Activated T-cell treated with anti-CD3 and anti-CD28 coated beads for 4 hours (primary cell): ENCODE measurements at places on chromosomes 2 and 18.

DNA sequence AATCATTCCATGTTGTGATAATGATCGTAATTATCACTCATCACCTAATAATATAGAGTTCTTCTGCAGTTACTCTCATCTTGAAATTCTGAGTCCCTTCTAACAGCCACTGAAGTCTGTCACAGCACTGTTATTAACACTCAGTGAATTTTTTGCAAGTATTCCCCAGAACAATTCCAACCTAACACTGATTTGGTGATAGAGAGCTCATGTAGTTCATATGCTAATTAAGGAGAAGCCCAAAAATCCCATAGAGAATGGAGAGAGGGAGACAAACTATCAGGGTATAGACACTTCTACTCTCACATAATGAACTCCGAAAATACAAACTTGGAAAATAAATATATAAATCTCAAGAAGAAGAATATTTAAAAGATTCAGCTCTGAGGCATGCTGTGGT lies 1253.4 kb upstream of the NXPH2 start:
- DNase-seq, result no peak

DNA sequence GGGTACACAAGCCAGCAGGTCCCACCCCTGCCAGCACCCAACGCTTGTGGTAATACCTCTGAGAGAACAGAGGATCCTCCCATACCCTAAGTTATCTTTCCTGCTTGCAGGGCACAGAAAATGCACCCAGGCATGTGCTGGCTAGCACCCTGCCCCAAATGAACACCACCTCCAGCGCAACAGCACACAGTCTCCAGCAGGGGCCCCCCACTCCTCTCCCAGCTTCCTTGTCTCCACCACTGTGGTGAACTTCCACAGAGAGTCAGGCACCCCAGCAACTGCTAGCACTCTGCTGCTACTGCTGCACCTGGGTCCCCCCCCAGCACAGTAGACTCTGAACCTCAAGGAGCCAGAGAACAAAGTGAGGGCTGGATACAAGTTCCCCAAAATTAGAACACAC lies 216.8 kb upstream of the CNTNAP5 start:
- no peak for DNase-seq

DNA sequence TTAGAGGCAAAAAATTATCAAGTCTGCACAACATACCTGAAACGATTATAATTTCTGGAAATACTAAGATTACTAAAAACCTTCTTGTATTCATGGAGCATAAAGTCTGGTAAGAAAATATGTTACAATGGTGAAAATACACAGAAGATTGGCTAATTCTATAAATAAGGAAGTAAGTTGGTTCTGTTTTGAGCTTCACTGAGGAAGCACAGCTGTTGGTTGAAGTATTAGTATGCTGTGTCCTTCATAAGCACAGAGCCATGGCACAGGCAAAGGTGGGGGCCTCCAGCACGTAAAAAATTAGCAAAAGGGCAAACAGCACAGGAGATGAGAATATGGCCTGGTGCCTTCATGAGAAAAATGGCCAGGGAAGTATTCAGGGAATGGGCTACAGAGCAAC lies 40.4 kb upstream of the ANKRD62 start:
- DNase-seq, result no peak

- DNase-seq, result no peak
Measured at GRCh38 chr2:88071365-88071764, 3.7 kb downstream of the SMYD1 start.

DNA sequence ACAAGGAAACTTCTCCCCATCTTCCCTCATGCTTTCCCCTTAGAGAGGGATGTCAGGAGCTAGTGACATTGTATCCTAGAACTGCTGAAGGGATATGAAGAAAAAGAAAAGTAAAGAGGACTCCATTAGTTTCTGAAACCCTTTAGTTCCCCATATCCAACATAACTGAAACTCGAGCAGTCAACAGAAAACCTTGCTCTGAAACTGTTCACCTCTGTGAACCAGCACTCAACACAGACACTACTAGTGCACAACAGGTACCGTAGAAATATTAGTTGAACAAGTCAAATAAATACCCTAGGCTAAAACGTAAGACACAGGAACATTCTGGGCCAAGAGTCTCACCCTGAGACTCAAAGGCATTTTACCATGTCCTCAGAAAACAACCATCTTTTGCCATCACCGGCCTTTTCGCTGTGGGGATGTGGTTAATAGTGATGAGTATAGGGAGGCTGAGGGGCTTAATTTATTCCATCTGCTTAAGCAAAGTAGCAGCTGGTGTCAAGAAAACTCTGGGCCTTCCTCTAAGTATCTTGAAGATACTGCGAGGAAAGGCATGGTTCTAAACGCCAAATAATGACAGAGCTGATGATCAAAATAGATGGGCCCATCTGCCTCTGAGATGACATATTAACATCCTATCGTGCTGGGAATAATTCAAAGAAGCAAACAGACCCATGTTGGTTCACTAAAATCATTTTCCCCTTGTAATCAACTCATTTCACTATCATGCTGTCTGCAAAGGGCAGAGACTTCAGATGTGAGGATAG lies 156.8 kb downstream of the STK39 start:
- no peak for DNase-seq

DNA sequence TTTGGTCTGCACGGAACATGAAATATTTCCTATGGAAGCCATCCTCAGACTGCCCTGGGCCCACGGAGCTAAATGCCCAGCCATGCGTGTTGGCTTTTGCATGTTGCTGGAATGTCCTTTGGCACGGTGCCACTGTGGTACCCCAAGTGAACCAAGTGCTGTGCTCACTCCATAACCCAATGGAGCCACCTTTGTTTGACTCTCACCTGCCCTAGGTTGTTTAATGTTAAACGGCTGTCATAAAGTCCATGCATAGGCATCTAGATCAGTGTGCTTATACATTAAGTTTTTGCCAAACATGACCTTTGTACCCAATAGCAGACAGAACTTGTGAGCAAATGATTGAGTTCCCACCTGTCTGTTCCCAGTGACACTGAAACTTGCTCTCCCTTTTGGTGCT lies 59.9 kb upstream of the TMEM87B start:
- no peak for DNase-seq

GRCh38 chr2:60526623-60527022 lies 26.8 kb downstream of the BCL11A start:
- DNase-seq, result no peak

DNA sequence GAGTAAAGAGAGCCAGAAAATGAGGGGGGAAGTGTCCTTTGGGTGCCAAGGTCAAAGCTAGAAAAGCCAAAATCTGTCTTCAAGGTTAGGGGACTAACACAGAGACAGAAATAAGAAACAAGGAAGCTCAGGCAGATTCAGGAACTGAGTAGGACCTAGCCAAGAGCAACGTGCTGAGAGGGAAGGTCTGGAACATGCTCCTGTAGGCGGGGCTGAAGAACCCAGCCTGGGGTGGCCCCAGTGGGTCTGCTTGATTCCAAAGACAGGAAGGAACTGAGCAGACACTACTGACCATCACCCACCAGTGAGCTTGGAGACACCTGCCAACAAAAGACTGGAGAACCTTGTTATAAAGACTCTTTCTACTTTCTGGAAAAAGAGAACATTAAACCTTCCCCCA lies 105.1 kb downstream of the SP3 start:
- no peak for DNase-seq

- DNase-seq, result no peak
Measured at GRCh38 chr2:239241431-239241960, 159.3 kb downstream of the HDAC4 start.

DNA sequence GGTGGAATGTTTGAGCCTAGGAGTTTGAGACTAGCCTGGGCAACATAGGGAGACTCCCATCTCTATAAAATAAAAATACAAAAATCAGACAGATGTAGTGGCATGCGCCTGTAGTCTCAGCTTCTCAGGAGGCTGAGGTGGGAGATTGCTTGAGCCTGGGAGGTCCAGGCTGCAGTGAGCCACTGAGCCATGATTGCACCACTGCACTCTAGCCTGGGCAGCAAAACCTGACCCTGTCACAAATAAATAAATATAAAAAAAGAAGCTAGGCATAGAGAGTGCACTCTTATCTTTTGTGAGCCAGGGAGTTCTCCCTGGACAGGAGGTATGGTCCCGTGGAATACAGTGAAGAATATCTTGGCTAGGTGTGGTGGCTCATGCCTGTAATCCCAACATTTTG lies 11.0 kb upstream of the KYNU start:
- DNase-seq, result no peak

GRCh38 chr2:61853086-61853846 lies 594 bp downstream of the FAM161A start:
- no peak for DNase-seq

- DNase-seq, result no peak
Measured at GRCh38 chr2:20107352-20107751, 55.9 kb upstream of the LAPTM4A start.

DNA sequence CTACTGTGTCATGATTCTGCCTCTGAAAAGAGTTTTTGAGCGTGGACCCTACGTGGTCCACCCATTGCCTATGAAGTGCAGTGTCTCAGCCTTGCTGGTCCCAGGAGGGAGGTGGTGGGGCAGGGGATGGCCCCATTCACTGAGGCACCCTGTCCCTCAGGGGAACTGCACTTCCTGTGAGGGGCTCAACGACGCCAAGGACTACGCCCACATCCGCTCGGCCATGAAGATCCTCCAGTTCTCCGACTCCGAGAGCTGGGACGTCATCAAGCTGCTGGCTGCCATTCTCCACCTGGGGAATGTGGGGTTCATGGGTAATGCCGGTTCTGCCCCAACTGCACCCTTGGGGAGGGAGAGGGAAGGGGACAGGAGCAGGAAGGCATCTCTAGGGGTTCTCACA lies 42.5 kb downstream of the MYO7B start:
- no peak for DNase-seq

DNA sequence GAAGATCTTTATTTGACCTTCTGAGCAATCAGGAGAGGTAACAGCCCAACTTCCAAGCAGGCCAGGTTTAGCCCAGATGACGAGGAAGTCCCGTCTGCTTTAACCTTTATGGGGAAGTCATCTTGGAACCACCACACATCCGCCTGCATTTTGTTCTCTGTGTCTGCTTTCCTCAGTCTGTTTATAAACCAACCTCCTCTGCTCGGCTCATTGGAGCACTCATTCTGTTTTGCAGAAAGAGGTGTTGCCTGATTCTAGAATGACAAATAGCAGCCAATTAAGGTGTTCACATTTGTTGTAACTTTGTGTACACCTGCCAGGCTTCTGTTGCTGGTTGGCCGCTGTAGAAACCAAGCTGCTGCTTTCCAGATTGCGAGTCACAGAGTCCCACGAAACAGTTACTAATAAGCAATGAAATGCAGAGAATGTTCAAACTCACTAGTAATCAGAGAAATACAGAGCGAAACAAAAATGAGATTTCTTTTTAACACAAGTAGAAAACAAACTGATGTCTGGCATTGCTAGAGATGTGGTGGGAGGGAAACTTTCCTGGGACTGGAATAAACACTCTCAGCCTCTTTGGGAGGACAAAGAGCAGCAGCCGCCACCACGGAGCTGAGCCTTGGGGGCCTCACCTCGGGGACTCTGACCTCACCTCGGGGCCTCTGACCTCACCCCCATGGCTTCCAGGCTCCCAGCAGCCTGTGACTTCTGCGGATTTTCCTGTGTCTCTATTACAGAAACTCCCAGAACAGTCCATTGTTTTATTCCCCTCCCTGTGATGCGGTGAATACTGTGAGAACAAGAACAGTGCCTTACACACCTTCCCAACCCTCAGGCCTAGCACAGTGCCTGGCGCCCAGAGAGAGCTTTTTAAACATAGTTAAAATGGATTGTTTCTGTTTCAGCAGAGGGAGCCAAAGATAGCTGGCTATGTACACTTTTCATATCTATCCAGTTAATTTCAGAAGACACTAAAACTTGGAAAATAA lies 64.0 kb downstream of the MBP start:
- DNase-seq, result no peak

- DNase-seq, result no peak
Measured at GRCh38 chr18:58886864-58887612, 22.4 kb downstream of the ZNF532 start.

GRCh38 chr2:38170067-38170466 lies 94.1 kb upstream of the CYP1B1 start:
- no peak for DNase-seq

GRCh38 chr2:152585830-152586484 lies 131.3 kb downstream of the PRPF40A start:
- DNase-seq, result no peak

- DNase-seq, result peak; percentile 24
Measured at GRCh38 chr2:96359310-96359709, 23.7 kb downstream of the NCAPH start.

DNA sequence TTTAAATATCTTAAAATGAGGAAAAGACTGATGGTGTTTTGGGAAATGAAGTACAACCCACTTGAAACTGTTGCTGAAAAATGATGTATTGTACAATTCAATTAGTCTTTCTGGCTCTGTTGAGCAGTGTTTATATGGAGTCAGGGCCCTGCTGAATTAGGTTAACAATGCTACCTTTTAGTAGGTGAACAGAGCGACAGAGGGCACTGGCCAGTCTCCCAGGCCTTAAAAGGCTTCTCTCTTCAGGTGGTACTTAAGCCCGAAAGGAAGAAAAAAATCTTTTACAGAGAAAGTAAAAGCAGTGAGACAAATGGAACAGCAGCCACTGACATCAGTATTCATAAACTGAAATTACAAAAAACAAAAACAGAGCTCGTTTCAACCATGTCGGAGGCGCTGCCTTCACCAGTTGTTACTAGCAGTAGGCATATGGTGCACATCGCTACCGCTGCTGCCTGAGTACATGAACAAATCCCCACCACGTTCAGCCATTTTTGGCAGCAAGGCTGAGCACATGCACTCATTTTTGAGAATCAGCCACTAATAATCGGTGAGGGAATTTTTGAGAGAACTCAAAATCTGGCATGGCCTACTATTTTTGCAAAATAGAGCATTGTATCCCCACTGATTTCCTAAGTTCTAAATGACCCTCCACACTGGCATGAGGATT lies 91.8 kb downstream of the PLEKHM3 start:
- DNase-seq, result no peak

GRCh38 chr2:202135091-202135874 lies 62.2 kb downstream of the KIAA2012 start:
- no peak for DNase-seq

GRCh38 chr18:23259701-23260681 lies 124.7 kb downstream of the CABLES1 start:
- no peak for DNase-seq

GRCh38 chr2:141652308-141652707 lies 478.5 kb downstream of the LRP1B start:
- DNase-seq, result no peak

DNA sequence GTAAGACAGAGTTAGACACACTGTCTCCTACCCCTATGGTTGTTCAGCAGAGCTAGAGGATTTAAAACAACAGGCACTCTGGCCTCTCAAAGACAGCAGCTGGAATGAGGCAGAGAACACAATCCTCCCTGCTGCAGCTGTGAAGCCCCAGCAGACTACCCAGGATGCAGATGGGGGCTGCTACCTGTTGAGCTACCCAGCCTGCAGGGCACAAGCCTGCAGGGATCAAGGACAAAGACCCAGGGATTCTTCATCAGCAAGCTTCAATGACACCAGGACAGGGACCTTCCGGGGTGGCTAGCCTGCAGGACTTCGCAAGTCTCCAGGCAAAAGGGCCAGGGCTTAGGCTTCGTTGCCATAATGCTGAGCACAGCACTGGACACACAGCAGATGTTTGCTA lies 27.2 kb downstream of the GALNT14 start:
- DNase-seq, result no peak

- DNase-seq, result no peak
Measured at GRCh38 chr2:176668912-176669311, 399.7 kb downstream of the MTX2 start.

- peak; percentile 83 for DNase-seq
Measured at GRCh38 chr2:218979846-218980734, 4.9 kb downstream of the FEV start.
